ENCODE measurements at places on chromosomes 12 and 14.

DNA sequence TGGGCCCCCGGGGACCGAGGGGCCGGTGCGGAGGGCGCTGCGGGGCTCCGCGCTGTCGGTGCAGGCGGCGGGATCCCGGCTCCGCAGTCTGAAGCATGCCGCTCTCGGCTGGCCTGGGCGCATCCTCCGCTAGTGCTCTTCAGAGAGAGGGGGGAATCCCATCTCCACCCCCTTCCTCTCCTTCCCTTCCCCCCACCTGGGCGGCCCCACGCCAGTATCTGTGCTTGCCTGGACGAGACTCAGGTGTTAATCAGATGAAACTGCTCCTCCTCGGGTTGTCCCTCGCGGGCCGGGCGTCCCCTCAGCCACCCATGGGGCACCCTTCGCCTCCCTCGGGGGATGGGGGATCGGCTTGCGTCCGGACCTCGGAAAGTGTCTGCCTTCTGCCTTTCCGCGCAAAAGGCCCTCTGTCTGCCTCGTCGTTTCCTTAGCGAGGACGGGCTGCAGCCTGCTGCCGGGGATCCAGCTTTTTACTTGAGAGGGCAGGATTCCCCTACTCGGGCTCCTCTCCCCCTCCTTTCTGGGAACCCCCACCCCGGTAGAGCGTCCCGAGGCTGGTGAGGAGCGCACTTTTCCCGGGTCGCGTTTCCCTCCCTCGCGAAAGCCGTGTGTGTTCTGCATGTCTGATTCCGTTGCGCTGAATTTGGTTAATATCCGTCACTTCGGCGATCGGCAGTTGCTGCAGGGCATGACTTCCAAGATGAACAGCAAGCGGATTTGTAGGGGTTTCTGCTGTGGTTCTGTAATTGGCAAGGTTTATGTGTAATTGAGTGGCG is 1.1 kb downstream of the GPHN start:
- peak; percentile 80 for DNase-seq

DNA sequence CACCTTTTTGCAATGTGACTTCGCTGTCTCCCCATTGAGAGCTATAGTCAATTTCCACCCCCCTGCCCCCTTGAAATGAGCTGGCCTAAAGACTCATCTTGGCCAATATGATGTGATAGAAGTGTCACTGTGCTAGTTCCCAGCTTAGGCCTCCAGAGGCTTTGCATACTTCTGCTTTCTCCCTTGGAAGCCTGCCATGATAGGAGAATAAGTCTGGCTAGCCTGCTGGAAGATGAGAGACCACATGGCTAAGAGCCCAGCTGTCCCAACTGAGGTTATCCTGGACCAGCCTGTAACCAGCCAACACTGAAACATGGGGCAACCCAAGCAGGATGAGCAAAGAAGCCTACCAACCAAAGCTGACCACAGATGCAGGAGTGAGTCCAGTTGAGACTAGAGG is 196.9 kb downstream of the GRIN2B start:
- no peak for DNase-seq

- no peak for DNase-seq
Measured at GRCh38 chr12:3531496-3531895, 40.5 kb downstream of the PRMT8 start.

GRCh38 chr14:51473808-51474565 is 177.7 kb upstream of the FRMD6 start:
- no peak for DNase-seq

- DNase-seq = no peak
Measured at GRCh38 chr12:45615268-45615667, 114.2 kb upstream of the ARID2 start.

DNA sequence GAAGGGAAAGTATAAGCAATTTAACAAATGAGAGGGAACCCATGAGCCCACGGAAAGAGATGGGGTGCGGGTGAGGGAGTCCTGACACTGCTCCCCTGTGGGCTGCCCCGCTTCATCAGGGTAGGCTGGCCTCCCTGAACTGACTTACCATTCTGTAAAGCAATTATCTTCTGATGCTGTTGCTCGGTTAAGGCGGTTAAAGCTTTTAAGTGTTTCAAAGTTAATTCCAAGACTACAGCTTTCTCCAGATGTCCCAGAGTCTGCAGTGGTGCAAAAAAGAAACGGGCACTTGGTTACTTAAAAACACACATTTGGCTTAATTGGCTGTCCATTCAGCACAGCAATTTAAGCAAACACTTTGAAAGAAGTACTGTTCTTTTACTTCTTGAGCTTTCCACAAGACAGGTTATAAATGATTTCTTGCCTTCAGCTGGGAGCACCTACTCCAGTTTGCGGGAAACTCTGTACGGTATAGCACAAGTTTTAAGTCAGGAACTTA is 1.3 kb downstream of the BHLHE41 start:
- no peak for DNase-seq

DNA sequence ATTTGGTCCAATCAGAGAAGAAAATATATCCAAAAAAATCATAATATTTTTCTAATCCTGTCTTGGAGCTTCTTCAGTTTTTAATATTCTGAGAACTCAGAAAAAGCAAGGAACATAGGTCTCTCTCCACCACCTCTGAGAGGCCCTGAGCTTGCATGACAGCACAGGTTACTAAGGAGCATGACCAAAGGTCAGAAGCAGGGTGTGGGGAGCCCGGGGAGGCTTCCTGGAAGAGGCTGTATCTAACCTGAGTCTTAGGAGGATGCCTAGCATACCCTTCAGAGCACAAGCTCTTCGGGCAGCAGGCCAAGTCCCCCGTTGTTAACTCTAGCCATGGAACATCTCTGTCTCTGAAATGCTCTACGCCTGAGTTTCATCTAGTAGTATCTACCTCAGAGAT is 15.7 kb upstream of the STON2 start:
- DNase-seq = no peak

DNA sequence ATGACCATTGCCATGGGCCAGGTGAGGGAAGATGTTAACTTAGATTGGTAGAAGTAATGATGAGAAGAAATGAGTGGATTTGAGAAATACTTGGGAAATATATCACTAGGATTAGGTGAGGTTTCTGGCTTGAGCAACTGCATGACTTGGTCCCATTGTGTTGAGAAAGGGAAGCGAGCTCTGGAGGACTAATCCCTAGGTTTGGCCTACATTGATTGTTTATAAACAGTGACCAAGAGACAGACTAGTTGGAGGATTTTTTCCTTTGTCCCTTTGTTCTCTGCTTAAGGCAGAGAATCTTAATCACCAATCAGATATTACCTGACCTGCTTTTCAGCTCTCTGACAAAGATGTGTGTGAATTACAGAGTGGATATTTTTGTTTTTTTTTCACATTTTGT is 100.5 kb downstream of the AEBP2 start:
- DNase-seq = no peak

DNA sequence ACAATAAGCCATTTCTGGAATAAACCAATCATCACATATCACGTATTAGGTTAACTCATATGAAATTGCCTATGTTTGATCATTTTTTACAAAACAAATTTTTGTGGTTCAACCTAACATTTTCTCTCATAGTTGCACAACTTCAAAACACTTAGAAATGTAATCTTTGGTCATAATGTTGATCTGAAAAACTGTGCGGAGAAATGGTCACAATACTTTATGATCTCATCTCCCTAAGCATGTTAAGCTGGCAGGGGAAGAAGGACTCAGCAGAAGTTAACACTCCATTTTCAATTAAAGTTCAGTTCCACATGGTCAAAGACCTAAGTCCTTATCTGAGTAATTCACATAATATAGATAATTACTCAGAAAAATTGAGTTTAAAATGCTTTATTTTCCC is 194.8 kb downstream of the CAPZA3 start:
- no peak for DNase-seq

DNA sequence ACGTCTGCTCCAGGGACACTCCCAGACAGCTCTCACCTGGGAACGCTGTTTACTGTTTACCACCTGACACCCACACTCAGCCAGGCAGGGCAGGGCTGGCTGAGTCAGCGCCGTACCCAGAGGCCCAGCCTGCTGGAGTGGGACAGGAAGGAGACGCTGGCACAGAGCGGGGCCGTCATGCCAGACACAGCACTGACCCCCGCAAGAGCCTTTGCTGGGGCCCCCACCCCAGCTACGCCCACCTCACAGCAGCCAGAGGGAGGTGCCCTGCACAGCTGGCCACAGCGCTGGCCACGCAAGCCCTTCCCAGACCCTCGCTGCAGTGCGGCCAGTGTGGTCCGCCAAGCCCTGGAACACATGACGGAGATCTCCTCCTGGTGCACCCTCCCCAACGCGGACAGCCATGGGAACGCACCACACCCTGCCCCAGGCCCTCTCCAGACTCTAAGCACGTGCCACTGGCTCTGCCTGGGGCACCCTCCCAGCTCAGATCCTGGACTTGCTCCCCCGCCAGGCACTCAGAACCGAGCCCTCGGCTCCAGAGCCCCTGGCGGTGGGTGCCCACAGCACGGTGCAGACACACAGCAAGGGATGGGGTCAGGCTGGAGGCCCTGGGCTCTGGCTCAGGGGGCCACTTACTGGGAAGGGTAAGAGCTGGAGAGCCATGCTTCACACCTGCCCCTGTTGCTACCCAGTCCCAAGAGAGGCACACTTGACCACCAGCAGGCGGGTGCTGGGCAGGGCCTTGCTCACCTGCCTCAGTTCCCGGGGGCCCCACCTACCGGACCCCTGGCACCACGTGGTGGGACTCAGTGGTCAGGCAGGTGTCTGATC is 5.7 kb downstream of the AHNAK2 start:
- no peak for DNase-seq

GRCh38 chr12:89349814-89350213 is 2.5 kb downstream of the DUSP6 start:
- no peak for DNase-seq

DNA sequence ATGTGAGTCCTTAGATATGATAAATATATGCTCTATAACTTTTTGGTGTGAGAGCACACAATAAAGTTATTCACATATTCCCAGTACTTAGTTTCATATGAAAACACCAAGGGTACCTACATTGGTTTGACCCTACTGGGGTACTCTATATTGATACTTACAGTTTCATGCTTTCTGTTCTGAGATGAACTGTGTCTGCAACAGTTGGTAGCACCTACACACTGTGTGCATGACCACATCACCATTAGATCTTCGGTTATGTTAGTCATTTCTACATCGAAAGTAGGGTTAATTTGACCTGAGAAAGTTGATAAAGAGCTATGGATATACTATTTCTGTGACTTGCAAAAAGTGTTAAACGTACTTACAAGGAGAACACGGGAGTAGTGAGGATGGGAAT is 337.2 kb downstream of the NPAS3 start:
- no peak for DNase-seq

GRCh38 chr14:47763188-47763854 is 87.9 kb upstream of the MDGA2 start:
- DNase-seq = peak; percentile 14

GRCh38 chr14:68603533-68604360 is 189.1 kb downstream of the ZFP36L1 start:
- DNase-seq = no peak

- no peak for DNase-seq
Measured at GRCh38 chr12:124733086-124733485, 130.6 kb downstream of the SCARB1 start.

- DNase-seq = no peak
Measured at GRCh38 chr12:96878704-96879103, 28.4 kb upstream of the NEDD1 start.

DNA sequence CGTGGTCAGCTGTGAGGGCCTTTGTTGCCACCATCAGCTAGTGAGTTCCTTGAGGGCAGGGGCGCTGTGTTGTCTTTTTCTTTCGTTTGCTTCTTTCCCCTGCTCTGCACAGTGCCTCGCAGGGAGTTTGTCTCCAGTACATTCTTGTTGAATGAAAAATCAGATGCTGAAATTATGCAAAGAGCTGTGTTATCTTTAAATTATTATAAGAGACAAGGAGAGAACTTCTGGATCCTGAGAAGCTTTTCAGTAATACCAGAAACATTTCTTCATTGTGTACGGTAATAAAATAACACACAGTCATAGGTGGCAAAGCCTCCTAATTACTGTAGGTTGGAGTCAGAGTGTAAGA is 14.9 kb downstream of the EML1 start:
- no peak for DNase-seq

- no peak for DNase-seq
Measured at GRCh38 chr12:22196236-22196635, 138.3 kb downstream of the ST8SIA1 start.

GRCh38 chr12:124026755-124027745 is 54.0 kb downstream of the ZNF664 start:
- DNase-seq = no peak

GRCh38 chr14:20277409-20277808 is 28.3 kb downstream of the TTC5 start:
- no peak for DNase-seq

- no peak for DNase-seq
Measured at GRCh38 chr14:21534576-21534975, 8.4 kb upstream of the SALL2 start.

GRCh38 chr12:645563-646071 is 17.6 kb downstream of the NINJ2 start:
- DNase-seq = no peak

DNA sequence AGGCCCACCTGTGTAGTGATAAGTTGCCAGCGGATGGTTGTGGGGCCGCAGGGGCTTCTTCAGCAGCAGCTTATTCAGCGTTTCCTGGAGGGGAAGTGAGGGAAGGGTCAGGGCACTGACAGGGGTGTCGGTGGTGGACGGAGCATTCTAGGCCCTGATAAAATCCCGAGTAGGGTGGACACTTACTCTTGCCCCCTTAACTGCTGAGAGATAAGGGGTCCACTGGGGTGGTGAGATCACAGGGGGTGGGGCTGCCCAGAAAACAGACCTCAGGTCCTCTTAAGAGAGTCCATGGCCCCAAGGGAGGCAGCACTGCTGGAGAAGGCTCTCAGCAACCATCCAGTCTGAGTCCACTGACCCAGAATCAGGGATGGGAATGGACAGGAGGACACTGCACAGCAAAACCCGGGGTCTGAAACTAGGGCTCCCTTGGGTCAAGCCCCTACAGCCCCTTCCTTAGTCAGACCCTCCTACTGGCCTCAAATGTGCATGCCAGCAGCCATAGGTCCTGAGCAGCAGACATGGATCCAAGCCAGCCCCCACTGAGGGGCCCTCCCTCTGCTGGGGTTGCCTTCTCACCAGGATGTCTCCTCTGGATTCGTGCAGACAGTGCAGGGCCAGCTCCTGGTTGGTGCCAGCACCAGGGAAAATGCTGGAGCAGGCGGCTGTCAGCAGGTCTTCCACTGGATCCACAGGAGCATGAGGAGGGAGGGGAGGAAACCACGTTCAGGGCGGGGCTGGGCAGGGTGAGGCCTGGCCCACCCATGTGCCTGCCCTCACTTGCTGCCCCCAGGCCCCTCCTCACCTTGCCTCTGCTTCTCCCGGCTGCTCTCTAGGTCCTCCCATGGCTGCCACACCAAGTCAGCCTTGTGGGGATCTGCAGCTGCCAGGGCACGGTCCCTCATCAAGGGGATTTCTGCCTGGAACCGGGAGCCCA is 12.1 kb upstream of the PNMA1 start:
- DNase-seq = no peak

- peak; percentile 63 for DNase-seq
Measured at GRCh38 chr14:76090616-76091391, 60.9 kb upstream of the GPATCH2L start.

- peak; percentile 72 for DNase-seq
Measured at GRCh38 chr14:76456200-76456599, 80.3 kb downstream of the ESRRB start.

GRCh38 chr12:22083167-22083566 is 37.1 kb downstream of the CMAS start:
- DNase-seq = peak; percentile 31

GRCh38 chr14:64673748-64674147 is 30.5 kb upstream of the PLEKHG3 start:
- no peak for DNase-seq

Data from GM13977 (cell line).